ENCODE measurements at places on chromosomes 2 and 18.

GRCh38 chr2:168450171-168450570 is 5.9 kb upstream of the CERS6 start:
- no peak for DNase-seq

- no peak for DNase-seq
These were observed 15.8 kb downstream of the OTOF start for GRCh38 chr2:26462100-26462499.

- no peak for DNase-seq
These were observed 5.8 kb upstream of the ONECUT2 start for GRCh38 chr18:57429167-57430078.

GRCh38 chr2:63737081-63737751 is 104.5 kb upstream of the UGP2 start:
- DNase-seq: no peak

DNA sequence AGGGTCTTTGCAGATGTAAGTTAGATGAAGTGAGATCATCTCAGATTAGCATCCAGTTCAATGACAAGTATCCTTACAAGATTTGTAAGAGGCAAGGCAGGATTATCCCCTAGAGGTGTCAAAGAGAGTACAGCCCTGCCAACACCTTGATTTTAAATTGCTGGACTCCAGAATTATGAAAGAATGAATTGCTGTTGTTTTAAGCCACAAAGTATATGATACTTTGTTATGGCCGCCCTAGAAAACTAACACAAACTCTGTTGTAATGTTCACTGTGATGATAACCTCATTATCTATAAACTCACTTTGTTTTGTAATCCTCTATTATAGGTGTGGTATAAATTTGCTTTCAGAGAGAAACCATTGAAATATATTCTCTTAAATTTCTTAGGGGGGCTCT is 249.0 kb upstream of the SPOPL start:
- DNase-seq: no peak

- no peak for DNase-seq
These were observed 7.9 kb downstream of the SF3B1 start for GRCh38 chr2:197426723-197427603.

DNA sequence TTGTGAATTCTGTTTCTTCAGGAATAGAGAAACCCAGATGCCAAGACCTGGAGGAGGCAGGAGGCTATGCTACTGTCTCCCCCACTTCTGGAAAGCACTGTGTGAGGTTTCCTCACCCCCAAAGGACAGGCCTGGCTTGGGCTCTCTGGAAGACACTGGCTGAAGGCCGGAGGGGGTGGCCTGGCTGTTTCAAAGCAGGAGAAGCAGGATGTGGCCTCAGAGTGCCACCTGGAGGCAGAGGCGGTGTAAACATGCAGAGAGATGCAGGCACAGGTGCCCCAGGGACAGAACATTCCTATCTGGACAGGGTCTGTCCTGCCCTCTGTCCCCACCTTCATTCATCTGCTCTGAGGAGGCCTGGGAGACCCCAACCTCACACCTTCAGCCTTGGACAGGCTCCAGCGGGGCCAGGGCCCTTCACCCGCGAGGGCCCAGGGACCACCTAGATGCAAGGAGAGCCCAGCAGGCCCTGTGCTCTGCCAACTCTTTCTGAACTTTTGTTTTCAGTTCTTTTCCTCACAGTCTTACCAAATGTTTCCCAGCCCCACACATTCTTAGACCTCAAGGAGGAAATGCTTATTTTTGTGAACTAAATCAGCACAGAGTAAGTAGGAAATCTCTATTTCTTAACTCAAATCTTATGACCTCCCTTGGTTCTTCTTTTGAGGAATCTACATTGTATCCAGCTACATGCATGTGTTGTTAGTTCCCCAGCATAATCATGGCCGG is 79.2 kb downstream of the LONRF2 start:
- DNase-seq: peak; percentile 85

DNA sequence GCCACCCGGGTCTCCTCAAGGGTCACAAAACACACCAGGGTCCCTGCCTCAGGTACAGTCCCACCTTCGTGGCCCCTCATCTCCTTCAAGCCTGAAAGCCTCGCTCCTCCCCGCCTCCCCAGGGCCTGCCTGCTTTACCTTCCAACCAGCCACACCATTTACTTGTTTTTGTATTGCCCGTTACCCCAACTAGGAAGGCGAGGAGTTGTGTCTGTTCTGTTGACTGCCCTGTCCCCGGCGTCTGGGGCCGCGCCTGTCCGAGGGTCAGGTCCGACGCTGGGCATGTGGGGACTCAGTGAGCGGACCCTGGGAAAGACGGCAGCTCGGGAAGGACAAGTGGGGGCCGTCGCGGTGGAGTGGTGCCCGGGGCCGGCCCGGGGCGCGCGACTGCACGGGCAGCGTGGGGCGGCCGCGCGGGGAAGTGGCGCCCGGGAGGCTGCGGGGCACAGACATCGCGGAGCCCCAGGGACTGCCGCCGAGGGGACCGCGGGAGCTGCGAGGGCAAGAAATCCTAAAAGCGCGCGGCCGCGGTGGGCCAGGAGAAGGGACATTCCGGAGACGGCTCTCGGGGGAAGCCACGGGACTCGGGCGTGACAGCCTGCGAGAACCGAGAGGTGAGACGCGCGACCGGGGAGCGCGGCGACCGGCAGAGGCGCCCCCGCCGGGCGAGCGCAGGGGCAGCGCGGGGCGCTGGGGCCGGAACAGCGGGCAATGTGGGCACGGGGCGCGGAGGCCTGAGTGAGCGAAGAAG is 797 bp upstream of the GRHL1 start:
- peak; percentile 48 for DNase-seq

GRCh38 chr2:185757356-185757755 is 18.8 kb downstream of the FSIP2 start:
- no peak for DNase-seq

- no peak for DNase-seq
These were observed 39.1 kb upstream of the NCOA1 start for GRCh38 chr2:24451805-24452501.

DNA sequence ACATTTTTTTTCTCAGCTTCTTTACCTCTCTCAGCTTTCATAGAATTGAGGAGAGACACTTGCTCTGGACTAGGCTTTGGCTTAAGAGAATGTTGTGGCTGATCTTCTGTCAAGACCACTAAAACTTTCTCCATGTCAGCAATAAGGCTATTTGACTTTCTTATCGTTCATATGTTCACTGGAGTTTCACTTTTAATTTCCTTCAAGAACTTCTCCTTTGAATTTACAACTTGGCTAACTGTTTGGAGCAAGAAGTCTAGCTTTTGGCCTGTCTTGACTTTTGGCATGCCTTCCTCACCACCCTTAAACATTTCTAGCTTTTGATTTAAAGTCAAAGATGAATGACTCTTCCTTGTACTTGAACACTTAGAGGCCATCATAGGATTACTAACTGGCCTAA is 104.4 kb upstream of the SLC39A10 start:
- DNase-seq: peak; percentile 45

- DNase-seq: no peak
These were observed 96.4 kb upstream of the DDX18 start for GRCh38 chr2:117718048-117718447.
